Activated CD4-positive, CD25-positive, alpha-beta regulatory T cell treated with anti-CD3 and anti-CD28 coated beads, Interleukin-2, amount 50 U/mL, for 16 hours (primary cell): ENCODE measurements at places on chromosomes 7 and 10.

GRCh38 chr10:74949034-74949832 lies 122.8 kb downstream of the KAT6B start:
- DNase-seq, result no peak

DNA sequence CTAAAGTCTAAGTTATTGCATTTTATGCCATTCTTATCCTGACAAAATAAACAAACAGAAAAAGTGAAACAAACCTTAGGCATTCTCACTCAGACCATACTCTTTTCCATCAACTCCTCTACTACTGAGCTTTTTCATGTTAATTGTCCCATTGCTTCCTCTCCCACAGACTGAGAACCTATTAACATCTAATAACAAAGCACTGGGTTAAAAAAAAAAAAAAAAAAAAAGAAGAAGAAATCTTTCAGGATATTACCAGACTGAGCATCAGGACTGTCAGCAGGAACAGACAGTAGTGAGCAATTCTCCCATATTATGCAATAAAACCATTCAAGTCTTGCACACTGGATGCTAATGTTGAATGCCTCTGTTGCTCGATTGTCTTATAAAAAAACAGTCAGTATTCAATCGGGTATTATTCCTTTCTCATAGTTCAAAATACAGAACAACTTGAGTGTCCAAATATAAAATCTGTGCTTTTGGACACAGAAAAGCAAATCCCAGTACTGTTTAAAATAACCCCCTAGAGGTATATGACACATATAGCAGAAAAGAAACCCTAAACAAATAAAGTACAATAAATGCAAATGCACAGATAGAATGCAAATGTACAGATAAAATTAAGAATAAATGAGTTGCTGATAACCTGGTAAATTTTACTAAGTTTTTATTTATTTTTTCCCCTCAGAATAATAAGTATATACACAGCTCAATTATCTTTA lies 531.3 kb upstream of the LRRTM3 start:
- no peak for DNase-seq

GRCh38 chr10:132815168-132815857 lies 29.4 kb upstream of the NKX6-2 start:
- no peak for DNase-seq

GRCh38 chr10:46232666-46233065 lies 54.1 kb upstream of the ANTXRL start:
- DNase-seq, result no peak

- DNase-seq, result no peak
These were observed 112.7 kb downstream of the ARHGAP22 start for GRCh38 chr10:48492201-48492600.

DNA sequence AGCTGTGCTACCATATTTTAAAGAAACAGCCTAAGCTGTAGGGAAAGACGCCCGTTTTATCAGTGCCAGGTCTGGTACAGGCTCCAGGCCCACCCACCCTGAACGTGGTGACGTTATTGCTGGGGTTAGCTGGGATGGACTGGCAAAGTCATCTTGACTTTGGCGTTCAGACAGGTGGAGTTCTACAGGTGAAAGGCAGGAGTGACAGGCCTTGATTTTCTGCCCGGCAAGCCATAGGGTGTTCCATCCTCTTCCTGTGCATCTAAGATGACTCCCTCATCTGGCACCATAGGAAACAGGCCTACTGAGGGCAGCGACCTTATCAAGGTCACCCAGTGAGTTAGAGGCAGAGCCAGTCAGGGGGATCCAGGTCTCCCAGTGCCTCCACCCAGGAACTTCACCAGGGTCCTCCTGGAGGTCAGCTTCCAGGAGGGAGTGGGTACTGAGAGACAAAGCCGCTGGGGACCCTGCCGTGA lies 41.6 kb downstream of the HK1 start:
- DNase-seq, result no peak

GRCh38 chr10:49139028-49139845 lies 5.4 kb upstream of the FAM170B start:
- no peak for DNase-seq

DNA sequence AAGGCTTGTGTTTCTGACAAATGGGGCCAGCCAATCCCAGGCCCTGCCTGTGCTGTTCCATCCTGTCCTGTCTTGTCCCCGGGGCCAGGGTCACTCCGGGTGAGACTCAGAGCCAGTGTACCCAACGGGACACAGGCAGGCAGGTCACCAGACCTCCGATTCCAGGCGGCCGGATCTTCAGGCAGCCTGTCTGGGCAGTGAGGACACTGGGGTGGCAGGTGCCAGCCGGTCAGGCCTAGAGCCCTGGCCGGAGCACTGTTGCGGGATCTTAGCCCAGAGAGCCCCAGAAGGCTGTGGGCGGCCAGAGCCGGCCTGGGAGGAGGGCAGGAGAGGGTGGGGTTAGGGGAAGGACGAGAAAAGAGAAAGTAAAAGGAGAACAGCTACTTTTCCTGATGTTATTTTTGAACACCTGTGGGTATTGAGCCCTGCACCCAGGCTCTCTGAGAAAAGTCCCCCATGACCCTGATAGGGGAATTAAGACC lies 134.3 kb upstream of the TNRC18 start:
- no peak for DNase-seq

GRCh38 chr10:126969310-126969709 lies 64.1 kb downstream of the DOCK1 start:
- no peak for DNase-seq

GRCh38 chr10:2262333-2262732 lies 525.0 kb upstream of the ADARB2 start:
- DNase-seq, result no peak

GRCh38 chr10:54958844-54959243 lies 157.8 kb upstream of the PCDH15 start:
- no peak for DNase-seq

GRCh38 chr10:47379445-47379785 lies 4.7 kb downstream of the ZNF488 start:
- no peak for DNase-seq

DNA sequence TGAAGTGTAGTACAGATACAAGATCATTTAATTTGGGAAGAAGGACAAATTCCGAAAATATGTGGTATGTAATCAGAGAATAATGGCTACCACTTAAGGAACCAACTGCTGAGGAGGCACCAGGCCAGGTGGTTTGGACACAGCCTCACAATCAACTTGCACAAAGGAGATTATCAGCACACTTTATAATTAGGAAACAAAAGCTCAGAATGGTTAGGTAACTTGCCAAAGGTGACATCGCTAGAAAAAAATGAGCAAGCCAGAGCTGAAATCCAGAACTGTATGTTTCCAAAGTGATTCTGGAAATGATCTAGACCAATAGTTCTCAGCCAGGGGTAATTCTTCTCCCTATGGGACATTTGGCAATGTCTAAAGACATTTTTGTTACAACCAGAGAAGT lies 36.6 kb downstream of the ERCC6 start:
- DNase-seq, result no peak

GRCh38 chr7:138278601-138279000 lies 181.5 kb upstream of the TRIM24 start:
- no peak for DNase-seq

GRCh38 chr7:44569959-44570358 lies 3.7 kb downstream of the DDX56 start:
- no peak for DNase-seq

DNA sequence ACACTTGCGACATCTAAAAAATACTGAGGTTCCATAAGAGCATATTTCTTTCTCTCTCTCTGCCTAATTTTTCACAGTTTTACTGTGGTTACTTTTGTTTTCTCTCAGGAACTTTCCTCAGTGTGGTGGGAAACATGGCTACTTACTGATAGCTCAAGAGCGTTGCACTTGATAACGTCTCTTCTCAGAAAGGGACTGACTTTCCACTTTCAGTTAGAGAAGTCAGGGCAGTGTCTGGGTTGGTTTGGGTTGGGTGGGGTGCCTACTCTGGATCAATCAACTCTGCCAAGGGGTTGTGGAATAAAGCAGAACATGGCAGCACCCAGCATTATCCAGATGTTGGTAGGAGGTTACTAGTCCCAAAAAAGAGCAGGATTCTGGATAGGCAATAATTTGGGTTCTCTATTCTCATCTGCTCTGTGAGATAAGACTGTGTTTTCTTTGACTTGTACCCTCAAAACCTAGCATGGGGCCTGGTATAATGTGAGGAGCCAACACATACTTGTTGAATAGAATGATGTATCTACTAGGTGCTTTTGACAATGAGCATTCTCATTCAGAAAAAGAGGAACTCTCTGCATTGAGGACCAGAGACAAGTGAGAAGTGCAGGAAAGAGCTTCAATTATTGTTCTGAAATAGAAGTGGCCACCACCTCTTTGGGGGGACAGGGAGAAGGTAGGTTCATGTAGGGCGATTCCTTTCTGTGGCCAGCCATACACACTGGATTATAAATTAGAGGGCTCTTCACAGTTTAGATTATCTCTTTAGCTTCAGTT lies 315.7 kb downstream of the REEP3 start:
- no peak for DNase-seq

GRCh38 chr10:49834976-49835375 lies 72.9 kb upstream of the OGDHL start:
- no peak for DNase-seq

- no peak for DNase-seq
These were observed 67.5 kb downstream of the GPR141 start for GRCh38 chr7:37751096-37751495.

DNA sequence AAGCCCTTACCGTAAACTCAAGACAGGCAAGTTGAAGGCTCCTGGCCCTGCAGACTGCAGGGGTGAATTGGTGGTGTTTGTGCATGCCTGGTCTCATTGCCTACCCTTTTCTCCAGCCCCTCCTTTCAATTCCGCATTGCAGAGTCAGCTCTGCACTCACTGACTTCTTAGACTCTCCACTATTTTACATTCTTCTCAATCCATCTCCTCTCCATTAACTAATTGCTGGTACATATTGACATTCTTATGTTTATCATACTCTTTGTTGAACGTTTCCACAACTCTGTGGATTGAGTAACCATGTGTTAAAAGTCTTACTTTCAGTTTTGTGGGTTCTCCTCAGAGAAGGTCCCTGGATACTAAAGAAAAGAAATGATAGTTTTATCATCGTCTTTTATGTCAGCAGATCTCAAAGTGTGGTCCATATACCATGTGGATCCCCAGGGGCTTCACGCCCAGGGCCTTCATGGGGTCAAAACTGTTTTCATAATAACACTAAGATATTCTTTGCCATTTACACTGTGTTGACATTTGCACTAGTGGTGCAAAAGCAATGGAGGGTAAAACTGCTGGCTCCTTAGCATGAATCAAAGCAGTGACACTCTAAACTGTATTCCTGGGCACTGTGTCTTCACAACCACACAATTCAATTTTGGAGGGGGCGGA lies 135.4 kb upstream of the FZD1 start:
- no peak for DNase-seq

DNA sequence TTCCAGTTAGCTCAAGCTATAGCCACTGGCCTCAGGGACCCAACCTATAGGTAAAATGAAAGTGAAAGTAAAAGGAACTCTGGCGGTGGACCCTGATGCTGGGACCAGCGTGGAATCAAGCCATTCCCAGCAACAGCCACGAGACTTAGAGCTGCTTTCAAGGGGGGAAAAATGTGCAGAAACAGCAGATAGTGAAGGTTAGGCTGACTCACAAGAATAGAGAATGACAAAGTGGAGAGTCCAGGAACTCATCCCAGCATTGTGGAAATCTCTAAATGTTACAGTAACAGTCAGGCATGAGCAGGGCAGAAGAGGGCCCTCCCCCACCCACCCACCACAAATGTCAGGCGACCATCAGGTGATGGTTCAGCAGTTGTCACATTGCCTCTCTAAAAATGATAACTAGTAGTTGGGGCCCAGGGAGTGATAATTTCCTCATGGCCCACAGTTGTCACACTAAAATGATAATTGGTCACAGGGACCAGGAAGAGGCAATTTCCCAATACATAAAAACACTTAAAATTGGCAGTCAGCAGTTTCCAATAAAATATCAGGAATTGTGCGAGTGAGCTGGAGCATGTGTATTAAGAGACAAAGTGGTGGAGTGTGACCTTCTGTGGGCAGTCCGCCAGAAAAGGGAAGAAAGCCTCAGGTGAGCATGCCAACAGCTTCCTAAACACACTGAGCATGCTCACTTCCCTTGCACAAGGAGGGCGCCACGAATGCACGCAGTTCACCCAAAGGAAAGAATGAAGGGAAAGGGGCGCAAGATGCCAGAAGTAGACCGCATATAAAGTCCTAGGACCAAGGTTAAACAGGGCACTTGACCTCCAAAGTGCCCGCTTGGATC lies 129.8 kb upstream of the PPP1R3A start:
- DNase-seq, result no peak

- DNase-seq, result no peak
These were observed 31.4 kb downstream of the PALS2 start for GRCh38 chr7:24604630-24605029.

DNA sequence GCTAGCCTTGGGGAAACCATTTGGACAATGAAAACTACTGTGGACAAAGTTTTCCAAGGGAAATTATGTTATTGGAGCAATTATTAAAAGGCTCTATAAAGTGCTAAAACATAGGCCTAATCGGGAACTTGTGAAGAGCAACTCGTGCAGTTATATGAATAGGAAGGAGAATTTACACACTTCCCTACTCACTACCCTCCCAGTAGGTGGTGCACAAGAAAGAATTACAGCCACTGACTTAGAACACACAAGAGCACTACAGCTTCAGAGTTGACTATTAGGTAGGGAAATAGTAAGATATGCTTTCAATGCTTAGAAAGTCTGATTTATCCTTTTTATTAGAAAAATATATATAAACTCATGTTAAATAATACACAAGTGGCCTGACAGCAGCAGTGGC lies 47.2 kb downstream of the GSAP start:
- DNase-seq, result no peak

GRCh38 chr10:42428534-42428933 lies 209.8 kb downstream of the ZNF33B start:
- DNase-seq, result no peak

DNA sequence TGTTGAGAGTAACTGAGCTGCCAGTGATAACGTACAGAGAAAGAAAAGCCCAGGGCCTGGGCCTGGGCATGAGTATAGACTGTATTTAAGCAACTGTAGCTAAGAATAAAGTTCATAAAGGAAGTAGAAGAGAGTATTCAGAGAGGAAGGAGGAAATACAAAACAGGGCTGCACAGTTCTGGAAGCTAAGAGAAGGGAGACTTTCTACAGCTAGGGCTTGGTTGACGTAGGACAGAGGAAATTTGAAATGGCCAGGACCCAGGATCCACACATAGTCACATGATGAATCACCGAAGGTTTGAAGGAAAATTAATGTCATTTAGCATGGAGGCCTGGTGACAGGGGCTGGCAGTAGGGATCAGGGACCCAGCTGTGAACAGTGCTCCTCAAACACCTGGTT lies 66.7 kb downstream of the ARL4A start:
- no peak for DNase-seq

GRCh38 chr10:80416479-80417098 lies 8.2 kb downstream of the PRXL2A start:
- DNase-seq, result no peak

- DNase-seq, result no peak
These were observed 301.9 kb downstream of the AHR start for GRCh38 chr7:17600340-17600752.

GRCh38 chr7:120658516-120658915 lies 199.4 kb downstream of the TSPAN12 start:
- no peak for DNase-seq
